ENCODE measurements at places on chromosomes 6 and 20. TPM values are rescaled to one million over a fixed set of nuclear protein-coding genes. Genes with fewer than 3 reads are reported as not detected.

The ZNF334 gene
- 7.9 TPM for total RNA-seq

The TBC1D22B gene
- 8.2 TPM for total RNA-seq

The C6orf52 gene
- 0.26 TPM for total RNA-seq

The MCHR2 gene
- total RNA-seq: not detected

The SNAI1 gene
- 0.66 TPM for total RNA-seq

The ADAT2 gene
- total RNA-seq: 4.1 TPM

The LPA gene
- not detected for total RNA-seq

The SNPH gene
- total RNA-seq: 18.5 TPM

- DNase-seq: peak; percentile 82
These were observed 43.4 kb upstream of the ESR1 start for GRCh38 chr6:151763938-151764680.

DNA sequence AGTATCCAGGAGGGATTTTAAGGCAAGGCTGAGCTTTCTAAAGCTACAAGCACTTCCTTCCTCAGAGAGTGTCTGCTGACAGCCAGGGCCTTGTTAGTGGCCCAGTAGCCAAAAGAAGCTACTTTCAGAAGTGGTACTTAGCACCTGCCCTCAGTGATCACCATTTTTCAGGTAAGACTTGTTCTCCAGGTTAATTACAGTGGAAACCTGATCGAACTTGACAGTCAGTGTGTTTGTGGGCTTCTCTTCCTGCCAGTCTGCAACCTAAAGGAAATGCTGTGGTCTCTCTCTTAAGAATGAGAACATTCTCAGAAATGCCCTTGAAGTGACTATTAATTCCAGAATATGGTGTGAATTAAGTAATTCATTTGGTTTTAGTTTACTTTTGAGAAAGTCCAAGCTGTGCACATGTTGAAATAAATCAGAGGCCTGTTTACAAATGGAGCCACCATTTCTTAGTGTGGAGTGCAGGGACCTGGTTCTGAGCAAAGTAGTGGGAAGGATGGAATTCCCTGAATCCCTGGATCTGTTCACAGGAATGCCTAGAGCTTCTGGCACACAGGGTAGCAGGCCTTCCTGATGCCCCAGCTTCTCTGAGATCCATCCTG lies 185.3 kb upstream of the AGPAT4 start:
- DNase-seq: peak; percentile 42

- DNase-seq: no peak
These were observed 34.8 kb downstream of the CDS2 start for GRCh38 chr20:5161536-5162164.

GRCh38 chr6:65505736-65506135 lies 201.3 kb downstream of the EYS start:
- DNase-seq: no peak

- DNase-seq: no peak
These were observed 12.9 kb downstream of the FARS2 start for GRCh38 chr6:5274231-5274630.

GRCh38 chr6:168363811-168364792 lies 44.5 kb upstream of the DACT2 start:
- no peak for DNase-seq

DNA sequence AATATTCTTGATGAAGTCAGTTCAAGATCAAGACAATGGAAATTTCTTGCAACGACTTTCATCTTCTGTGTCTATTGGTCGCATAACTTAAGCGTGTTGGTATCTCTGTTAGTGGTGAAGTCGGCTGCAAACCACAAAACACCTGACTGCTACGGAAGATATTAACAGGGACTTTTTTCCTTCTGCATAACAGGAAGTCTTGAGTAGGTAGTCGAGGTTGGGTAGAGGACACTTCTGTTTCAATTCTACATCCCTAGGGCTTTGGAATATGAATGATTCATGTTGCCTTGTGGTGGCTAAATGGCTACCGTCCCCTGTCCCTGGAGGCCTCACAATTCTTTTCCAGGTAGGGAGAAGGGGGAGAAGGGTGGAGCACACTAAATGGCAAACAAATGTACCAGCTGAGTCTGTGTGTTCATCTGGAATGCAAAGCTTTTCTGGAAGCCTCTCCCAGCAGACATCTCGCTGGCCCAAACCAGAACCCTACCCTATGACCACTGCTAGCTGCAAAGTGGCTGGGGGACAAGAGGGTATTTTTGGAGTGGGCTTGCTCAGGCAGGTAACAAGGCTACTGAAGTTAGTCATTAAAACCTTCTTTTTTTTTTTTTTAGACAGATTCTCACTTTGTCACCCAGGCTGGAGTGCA lies 34.6 kb upstream of the NKX2-2 start:
- DNase-seq: no peak

DNA sequence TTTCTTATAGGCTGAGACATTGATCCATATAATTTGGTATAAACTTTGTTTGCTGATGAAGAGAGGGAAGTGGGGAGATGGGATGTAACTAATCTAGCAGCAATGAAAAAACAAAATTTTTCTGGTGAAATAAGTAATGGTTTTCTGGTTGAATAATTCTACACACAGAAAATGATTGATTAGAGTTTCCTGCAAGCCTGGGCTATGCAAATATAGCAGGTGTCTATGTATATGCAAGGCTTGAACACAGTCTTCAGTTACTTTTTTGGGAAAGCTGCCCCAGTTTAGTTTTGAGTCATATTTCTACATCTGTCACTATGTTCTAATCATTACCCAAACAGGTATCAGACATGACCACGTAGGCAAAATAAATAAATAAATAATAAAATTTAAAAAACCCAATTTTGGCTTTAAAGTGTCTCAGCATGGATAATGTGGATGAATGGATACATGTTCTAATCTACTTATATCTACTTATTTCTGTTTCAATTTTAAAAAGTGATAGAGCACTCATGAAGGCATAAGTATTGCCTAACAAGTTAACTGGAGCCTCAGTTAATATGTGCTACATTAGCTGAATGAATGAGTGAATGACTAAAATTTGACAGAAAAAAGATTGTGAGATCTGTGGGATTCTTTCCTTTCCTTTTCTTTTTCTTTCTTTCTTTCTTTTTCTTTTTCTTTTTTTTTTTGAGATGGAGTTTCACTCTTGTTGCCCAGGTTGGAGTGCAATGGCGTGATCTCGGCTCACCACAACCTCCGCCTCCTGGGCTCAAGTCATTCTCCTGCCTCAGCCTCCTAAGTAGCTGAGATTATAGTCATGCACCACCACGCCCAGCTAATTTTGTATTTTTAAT lies 37.2 kb upstream of the TFB1M start:
- no peak for DNase-seq

GRCh38 chr20:54611708-54612412 lies 136.5 kb downstream of the DOK5 start:
- peak; percentile 56 for DNase-seq

GRCh38 chr6:131013495-131013894 lies 49.5 kb downstream of the EPB41L2 start:
- DNase-seq: peak; percentile 92

DNA sequence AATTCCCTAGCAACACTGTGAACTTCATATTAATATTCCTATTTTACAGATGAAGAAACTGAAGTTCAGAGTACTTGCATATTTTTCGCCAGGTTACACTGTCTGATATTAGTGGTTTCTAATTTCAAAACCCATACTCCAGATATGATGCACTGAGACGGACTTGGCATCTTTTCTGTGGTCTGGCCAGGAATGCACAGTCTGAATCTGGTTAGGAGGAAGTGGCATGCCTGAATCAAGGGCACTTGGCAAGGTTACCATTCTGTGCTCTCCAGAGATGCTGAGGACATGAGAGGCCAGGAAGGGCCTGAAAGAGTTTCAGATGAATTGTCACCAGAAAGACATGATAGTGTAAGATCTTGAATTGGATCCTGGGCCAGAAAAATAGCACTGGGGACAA lies 150.1 kb downstream of the HAO1 start:
- DNase-seq: peak; percentile 20

- DNase-seq: no peak
These were observed 21.9 kb downstream of the BHLHE23 start for GRCh38 chr20:62984666-62985443.

DNA sequence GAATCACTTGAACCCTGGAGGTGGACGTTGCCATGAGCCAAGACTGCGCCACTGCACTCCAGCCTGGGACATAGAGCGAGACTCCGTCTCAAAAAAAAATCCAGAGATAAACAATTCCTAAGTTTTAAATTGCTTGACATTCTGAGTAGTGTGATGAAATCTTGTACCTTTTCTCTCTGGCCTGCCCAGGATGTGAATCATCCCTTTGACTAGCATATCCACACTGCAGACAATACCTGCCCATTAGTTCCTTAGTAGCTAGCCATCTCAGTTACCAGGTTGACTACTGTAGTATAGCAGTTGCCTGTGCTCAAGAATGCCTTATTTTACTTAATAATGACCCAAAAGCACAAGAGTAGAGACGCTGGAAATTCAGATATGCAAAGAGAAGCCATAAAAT lies 2.8 kb downstream of the ZFP57 start:
- DNase-seq: no peak

DNA sequence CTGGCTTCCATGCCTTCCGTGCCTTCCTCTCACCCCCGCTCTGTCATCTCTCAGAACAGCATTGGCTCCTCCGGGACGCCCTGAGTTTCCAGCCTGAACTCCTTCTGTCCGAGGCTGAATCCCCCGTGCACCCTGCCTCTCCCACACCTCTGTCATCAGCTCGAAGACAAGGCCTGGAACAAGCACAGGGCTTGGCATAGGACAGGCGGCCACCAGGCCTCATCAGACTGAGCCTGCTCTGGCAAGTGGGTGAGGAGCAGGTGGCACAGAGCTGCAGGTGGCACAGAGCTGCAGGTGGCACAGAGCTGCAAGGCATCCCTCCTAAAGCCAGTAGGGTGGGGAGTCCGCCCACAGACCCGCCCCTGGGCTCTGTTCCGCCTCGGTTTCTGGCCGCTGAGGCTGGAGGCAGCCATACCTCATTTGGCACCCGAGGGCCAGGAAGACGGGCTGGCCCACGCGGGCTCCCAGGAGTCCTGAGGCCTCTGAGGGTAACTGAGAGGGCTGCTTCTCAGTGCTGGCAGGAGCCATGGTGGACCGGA lies 60.2 kb downstream of the EZR start:
- no peak for DNase-seq

DNA sequence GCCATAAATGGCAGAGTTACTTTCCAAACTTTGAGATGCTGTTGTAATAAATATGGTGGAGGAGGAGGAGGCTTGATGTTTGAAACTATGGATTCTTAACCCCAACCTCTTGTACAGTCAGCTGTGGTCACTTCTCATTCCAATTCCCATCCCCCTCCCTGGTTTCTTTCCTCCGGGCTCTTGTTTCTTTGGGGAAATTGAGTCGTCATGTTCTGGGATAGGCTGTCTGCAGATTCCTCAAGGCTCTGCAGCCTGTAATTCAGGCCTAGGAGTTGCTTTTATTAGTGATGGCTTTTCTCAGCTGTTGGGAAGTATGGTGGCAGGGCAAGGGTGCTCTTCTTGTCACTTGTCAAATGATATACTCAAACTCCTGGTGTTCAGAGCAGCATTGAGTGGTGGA lies 2.6 kb downstream of the PTK7 start:
- peak; percentile 86 for DNase-seq
